ENCODE measurements at places on chromosomes 13 and 19.
A peak's percentile ranks its signal among the peaks of the same experiment; 100 is the strongest.

DNA sequence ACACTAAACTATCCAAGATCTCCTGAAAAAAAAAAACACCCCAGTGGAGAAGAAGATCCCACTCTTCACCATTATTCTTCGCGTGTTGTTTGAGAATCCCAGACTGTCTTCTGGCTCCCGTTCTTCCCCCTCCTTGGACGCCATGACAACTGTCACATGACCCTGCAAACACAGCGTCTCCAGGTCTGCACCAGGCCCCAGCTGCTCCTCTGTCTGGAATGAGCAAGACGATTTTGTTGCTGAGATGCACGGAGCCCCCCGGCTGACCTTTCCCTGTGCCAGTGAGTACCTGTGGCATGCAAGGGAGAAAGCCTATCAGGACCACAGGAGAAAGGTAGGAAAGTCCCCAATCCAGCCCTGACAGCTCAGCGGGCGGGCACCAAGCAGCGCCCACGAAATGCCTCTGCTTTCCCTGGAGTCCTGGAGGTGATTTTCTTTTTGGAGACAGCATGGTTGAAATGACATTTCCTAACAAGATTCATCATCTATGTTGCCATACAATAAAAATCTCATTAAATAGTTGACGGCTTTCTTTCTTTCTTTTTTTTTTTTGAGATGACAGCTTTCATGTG lies at the start of gene CFAP97D2:
Gene CFAP97D2, plus strand, starts transcription at position 171 of the 572 bp plus-strand sequence. Its CDS starts 74 bp downstream, at position 245.
- no peak for DNase-seq

- peak; percentile 89 for DNase-seq
These were observed 4.7 kb downstream of the PNMA8A start for GRCh38 chr19:46466536-46467196.

- DNase-seq: peak; percentile 30
These were observed 65.3 kb upstream of the RXFP2 start for GRCh38 chr13:31674051-31674450.

DNA sequence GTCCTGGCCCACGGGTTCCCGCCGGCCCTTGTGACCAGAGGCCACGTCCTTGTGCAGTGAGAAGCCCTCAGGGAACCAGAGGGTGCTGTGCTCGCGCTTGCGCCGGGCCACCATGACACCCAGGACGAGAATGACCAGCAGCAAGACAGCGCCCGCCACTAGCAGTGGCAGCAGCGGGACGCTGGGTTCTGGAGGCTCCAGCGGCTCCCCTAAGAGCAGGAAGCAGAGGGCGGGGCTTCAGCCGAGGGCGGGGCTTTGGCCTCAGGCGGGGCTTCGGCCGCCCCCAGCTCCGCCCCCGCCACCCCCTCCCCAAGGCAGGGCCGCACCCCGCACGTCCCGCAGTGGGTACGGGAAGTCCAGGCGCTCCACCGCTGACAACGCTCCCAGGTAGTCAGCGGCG lies 30.4 kb downstream of the NOTCH3 start:
- DNase-seq: no peak

DNA sequence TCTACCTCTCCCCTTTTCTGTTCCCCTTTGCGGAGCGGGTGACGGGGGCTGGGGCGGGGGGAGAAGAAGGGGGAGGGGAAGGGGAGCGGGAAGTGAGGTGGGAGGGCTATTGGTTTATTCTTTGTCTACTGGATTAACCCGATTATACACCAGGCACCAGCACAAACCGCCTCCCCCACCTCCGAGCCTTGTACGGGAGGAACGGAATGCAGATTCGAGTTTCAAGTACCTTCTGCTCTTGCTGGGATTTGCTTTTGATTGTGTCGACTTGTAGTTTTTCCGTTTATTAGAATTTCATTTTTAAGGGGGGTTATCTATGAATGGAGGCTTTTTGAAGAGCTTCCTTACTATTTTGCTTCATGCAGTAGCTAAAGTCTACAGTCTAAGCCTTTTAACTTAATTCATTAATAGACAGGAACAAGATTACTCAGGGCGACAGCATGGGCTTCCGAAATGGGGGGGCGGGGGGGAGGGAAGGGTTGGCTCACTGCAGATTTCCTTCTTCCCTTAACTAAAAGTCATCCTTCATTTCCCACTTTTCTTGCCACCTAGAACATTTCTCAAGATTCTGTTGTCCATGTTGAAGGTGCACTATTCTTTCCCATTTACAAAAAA lies 937 bp upstream of the SPRY2 start:
- no peak for DNase-seq

DNA sequence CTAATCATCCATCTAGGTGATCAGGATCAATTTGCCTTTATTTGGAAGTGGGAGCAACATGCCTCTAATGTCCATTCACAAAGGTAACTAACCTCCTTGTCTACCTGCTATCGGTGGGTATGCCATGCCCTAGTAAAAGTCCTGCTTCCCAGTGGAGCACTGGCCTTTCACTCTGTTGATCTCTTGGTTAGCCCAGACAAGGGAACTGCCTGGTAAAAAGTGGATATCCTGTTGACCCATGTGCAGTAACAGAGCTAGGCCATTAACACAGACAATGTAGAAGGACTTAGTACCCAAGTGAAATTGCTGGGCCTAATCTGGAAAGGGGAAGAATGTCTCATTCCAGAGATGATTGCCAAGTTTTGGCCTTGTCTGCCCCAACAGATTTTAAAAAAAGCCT lies 171.5 kb upstream of the CSNK1A1L start:
- DNase-seq: no peak

GRCh38 chr13:65594298-65594781 lies 1635.8 kb downstream of the PCDH9 start:
- peak; percentile 18 for DNase-seq

DNA sequence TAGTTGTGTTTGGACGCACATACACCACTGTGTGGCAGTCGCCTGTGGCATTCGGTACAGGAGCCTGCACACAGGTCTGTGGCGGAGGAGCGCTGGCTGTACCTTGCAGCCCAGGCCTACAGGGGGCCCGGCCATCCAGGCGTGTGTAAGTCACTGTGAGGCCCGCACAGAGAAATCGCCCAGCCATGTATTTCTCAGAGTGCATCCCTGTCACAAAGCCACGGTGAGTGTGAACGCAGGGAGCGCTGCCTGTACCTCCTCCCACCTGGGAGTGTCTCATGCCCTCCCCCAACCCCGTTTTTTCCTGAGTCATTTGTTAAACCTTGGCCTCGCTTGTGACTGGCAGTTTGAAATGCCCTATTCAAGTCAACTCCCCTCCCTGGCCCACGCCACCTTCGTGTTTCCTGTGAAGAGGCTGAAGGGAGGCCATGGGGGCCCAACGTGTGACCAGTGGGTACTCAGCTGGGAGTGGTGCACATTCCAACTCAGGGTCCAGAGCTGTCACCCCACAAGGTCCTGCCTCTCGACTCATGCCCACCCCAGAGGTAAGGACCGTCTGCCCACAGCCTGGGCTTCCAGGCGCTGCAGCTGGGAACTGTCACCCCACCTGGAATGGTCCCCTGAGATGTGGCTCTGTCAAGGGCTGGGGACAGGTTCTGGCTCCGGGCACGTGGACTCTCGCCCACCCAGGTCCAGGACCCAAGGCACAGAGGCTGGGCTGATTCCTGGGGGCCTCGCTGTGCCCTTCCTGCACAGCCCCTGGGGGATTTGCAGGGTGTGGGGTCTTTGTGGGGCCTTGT lies 11.6 kb upstream of the RASA3 start:
- no peak for DNase-seq

DNA sequence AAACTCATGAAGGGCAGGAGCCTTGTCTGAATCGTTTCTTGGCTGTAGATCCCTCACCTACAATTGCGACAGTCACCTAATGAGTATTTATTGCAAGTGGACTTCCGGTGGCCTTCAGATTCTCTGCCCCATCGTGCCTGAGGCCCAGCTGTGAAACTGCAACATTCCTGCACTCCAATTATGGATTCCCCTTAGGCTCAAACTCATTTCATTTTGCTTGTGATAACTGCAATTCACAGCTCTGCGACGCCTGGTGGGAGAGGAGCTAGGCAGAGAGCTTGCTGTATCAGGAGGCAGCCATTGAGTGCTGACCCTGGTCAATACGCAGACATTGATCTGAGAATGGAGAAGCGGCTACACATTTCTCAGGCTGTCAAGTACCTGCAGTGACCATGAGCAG lies 59.0 kb downstream of the CCDC70 start:
- DNase-seq: no peak

DNA sequence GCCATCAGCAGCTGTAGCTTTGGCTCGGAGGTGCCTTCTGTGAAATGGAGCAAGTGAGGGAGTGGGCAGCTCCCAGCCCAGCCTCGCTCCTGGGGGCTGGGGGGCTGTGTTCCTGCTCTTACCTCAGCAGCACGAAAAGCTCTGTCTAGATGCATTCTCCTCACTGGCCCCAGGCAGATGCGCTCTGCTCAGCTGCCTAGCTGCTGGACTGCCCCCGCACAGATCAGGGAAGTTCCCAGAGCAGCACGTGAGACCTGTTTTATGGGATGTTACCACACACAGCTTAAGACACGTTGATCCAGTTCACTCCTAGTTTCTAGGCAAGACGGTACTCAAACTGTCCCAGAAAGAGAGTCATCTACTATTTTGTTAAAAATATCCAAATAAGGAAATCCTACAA lies 13.6 kb downstream of the LCP1 start:
- DNase-seq: no peak

DNA sequence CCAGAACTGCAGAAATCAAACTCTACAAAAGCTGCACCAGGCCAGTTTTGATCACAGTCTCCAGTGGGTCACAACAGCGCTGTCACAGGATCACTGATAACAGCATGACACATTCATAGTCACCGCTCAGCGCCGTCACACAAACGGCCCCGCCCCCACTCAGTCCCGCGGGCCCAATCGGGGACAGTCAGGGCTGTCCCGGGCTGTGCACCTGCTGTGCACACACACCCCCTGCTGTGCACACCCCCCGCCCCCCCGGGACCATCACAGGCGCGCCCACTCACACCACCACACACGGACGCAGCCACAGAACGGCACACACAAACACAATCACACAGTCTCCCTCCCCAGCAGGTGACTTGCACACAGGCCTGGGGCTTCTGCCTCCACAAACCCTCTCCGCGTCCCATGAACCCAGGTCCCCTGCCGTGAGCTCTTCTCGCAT lies 435 bp upstream of the ZNF382 start:
- DNase-seq: peak; percentile 53

DNA sequence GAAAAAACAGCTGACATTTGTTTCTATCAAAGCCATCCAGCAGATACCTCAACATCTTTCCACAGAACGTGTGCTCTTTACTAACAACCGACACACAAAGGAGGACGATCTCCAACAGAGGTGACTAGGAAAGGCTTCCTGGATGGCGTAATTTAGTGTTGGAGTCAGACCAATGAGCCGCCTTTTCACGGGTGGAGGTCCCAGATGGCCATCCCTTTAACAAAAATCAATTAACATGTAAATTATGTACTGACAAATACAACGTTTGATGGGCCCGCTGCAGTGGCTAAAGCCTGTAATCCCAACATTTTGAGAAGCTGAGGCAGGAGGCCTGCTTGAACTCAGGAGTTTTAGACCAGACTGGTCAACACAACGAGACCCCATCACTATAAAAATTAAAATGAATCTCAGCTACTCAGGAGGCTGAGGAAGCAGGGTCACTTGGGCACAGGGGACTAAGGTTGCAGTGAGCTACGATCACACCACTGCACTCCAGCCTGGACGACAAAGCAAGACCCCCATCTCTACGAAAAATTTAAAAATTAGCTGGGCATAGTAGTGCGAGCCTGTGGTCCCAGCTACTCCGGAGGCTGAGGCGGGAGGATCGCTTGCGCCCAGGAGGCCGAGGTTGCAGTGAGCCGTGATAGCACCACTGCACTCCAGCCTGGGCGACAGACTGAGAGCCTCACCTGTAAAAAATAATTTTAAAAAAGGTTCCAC lies 1.2 kb upstream of the DPY19L3 start:
- no peak for DNase-seq

Data from AG08395 (cell line).